ENCODE measurements at places on chromosomes 11 and 22.

GRCh38 chr11:108945341-108945740, 280.5 kb downstream of the DDX10 start:
- DNase-seq, result no peak

DNA sequence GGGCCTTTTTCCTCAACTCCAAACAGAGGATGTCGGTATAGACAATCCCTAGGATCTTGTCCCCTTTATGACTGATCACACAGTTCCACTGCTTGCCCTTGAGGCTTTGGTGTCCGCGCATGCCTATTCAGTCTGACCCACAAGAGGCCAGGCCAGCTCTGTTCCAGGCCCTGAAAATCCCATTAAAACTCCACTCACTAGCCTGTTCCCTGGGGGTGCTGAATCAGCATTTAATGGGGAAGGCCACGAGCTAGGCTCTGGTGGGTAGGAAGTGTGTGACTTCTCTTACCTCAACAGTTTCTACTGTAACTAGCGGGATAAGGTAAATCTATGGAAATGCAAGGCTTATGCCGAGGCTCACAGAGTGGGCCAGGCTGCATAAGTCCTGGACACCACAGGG, 117.7 kb downstream of the PTPRJ start:
- DNase-seq, result no peak

GRCh38 chr11:134369656-134370525, 38.1 kb downstream of the GLB1L2 start:
- DNase-seq, result no peak

DNA sequence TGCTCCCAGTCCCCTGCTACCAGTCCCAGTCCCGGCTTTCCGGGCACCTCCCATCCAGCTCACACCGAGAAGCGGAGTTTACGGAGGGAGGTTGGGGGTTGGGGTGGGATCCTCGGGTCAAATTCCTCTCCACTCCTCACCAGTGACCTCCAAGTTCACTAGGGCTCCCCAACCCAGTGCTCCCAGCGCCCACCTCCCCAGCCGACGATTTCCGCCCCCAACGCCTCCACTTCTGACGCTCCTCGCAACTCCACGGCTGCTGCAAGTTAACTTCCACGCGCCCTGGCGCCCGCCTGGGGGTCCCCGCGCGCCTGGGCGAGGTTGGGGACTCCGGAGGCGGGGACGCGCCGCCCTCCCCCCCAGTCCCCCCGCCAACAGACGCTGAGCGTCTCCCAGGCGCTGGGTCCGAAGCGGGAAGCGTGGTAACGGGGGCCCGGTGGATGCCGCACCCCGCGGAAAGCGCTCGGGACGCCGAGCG, 526 bp downstream of the TPST2 start:
- no peak for DNase-seq

GRCh38 chr11:44709281-44709562, 17.5 kb upstream of the TSPAN18 start:
- no peak for DNase-seq

DNA sequence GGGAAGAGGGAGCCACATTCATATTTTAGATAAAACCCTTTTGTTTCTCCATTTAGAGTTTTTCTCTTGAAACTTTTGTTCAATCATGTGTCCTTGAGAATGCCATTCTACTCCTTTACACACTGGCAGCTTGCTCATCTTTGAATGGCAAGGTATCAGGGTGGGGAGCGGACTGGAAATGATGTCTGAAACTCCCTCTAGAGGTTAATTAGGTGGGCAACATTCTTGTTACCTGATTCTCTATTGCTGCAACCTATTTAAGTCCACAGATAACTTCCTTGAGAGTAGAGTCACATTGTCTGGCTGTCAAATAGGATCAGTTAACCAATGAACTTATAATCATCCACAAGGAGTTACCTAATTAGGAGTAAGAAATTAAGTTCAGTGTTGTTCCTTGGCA, 533.6 kb upstream of the API5 start:
- no peak for DNase-seq

GRCh38 chr22:49301398-49302149, 526.1 kb downstream of the BRD1 start:
- DNase-seq, result no peak

- DNase-seq, result no peak
Observed at GRCh38 chr11:12214751-12215150, 104.4 kb downstream of the MICAL2 start.

GRCh38 chr11:11311169-11311568, 41.9 kb downstream of the CSNK2A3 start:
- no peak for DNase-seq

DNA sequence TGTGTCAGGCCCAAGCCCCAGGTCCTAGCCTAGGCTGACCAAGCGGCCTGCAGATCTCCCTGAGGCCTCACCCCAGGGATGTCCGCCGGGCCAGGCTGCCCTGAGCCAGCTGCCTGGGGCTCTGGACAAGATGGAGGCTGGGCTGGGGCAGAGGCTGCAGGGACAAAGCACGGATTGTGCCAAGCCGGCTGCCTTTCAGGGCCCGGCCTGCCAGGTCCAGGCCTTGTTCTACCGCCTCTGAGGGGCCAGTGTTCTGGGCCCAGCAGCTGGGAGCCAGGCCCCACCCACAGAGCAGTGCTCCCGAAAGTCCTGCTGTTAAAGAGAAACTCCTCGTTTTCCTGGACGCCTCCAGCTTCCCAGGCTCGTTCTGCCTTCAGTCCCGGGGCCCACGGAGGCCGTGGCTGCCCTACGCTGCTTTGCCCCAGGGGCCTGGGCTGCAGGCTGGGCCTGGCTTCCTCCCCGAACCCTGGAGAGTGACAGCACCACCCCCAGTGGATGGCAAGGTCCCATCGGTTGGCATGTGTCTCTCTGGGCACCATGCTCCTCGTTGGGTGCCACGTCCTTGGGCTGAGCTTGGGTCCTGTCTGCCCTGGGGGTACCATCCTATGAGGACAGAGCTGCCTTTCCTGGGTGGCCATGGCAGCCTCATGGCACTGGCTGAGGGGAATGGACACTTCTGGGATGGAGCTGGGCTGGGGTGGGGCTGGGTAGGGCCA, 7.6 kb downstream of the BRSK2 start:
- DNase-seq, result no peak

DNA sequence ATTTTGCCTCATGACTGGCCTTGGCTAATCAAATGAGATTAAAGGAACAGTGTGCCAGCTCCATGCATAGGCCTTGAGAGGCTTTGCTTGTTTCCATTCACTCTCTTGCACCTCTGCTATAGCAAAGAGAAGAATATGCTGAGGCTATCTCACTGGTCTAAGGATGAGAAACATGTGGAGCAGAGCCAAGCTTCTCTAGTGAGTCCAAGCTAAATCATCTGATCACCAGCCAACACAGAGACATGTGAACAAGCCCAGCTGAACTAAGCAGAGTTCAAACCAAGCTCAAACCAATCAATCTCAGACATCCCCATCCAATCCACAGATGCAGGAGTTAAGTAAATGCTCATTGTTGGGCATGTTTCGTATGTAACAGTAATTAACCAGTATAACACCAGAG, 69.4 kb upstream of the API5 start:
- no peak for DNase-seq

- no peak for DNase-seq
Observed at GRCh38 chr11:74462009-74462408, 5.3 kb downstream of the KCNE3 start.

DNA sequence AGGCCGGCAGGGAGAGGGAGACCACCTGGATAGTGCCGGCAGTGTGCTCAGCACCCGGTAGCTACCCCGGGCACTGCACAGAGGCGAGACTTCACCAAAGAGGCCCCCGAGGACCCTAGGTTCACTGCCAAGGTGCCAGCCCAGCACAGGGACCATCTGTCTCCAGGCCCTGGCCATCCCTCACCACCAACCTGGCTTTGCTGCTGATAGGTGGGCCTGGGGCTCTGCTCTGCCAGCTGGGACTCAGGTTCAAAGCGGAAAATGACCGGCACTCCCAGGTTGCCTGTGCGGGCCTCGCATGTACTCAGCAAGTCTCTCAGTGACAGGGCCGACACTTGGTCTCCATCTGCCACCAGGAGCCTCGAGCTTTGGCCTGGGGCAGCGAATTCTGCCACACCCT, 812.2 kb downstream of the BRD1 start:
- no peak for DNase-seq

GRCh38 chr11:72072348-72072747, 8.0 kb downstream of the NUMA1 start:
- no peak for DNase-seq

GRCh38 chr11:21464601-21465193, 728.2 kb upstream of the ANO5 start:
- DNase-seq, result no peak

DNA sequence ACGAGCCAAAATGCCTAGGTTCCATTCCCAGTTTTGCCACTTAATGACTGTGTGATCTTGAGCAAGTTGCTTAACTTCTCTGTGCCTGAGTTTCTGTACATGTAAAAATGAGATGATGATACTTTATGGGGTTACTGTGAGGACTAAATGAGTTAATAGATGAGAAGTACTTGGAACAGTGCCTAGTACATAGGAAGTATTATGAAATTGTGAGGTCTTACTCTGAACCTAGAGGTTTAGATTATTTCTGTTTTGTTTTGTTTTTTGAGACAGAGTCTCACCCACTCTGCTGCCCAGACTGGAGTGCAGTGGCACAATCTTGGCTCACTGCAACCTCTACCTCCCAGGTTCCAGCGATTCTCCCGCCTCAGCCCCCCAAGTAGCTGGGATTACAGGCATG, 227.0 kb upstream of the POU2AF2 start:
- no peak for DNase-seq

DNA sequence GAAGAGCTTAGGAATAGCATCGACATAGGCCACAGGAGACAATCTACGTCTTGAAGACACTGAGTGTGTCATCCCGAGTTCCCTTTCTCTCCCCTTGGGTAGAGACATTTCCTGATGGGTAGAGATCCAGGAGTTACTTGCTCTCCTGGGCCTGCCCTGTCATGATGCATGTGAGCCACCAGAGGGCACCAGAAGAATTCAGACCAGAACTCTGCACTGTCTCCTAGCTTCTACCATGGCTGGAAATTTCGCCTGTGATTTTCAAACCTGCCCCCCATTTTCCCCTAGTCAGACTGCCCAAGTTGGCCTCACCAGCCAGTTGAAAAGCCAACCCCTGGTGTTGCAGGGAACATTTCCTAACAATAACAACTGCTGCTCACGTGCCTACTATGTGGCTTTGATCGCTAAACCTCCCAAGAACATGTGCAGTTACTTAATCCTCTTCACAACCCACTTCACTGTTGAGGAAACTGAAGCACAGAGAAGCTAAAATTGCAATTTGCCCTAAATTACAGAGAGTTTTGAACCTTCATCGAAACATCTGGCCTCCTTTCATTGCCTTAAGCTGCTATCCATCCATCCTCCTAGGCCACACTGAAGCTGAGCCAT, 47.2 kb downstream of the C11orf58 start:
- DNase-seq, result peak; percentile 64

GRCh38 chr11:133928628-133929059, 28.1 kb downstream of the IGSF9B start:
- DNase-seq, result peak; percentile 67

DNA sequence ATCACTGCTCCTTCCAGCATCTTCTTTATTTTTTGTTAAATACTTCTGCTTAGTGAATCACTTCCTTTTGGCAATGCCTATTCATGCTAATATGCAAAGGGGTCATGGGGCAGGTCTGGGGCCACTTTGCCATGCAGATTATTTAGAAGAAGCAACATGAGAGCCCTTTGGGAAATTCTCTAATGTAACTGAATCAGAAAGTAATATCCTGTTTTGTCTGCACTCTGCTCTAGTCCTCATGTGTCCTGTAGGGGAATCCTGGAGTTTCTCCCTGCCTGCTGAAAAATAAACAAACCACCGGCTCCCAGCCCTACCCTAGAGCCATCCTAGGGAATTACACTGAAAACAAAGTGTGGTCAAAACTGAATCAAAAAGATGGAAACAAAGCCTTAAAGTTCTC, 176.5 kb upstream of the POU2AF2 start:
- DNase-seq, result no peak

DNA sequence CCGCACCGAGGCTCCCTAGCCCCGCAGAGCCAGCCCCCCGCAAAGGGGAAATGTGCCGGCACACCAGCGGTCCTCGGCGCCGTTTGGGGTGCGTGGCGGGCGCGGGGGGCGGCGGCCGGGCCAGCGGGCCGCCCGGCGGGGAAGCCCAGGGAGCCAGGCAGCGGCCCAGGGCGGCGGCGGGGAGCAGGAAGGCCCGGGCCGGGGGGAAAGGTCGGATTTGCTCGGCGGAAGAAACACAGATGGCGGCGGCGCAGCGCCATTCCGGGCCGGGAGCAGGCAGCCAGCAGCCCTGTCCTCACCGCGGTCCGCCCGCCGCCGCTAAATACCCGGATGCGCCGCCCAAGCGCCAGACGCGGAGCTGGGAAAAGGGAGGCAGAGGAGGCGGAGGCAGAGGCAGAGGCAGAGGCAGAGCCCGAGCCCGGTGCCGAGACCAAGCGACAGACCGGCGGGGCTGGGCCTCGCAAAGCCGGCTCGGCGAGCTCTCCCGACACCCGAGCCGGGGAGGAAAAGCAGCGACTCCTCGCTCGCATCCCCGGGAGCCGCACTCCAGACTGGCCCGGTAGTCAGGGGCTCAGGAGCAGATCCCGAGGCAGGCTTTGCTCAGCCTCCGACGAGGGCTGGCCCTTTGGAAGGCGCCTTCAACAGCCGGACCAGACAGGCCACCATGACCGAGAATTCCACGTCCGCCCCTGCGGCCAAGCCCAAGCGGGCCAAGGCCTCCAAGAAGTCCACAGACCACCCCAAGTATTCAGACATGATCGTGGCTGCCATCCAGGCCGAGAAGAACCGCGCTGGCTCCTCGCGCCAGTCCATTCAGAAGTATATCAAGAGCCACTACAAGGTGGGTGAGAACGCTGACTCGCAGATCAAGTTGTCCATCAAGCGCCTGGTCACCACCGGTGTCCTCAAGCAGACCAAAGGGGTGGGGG, 2.6 kb upstream of the GCAT start:
- DNase-seq, result peak; percentile 78

- DNase-seq, result no peak
Observed at GRCh38 chr11:4436411-4436810, 12.7 kb upstream of the OR52K2 start.

- no peak for DNase-seq
Observed at GRCh38 chr22:37311761-37312312, 29.5 kb downstream of the CYTH4 start.

GRCh38 chr22:26798462-26799065, 141.2 kb downstream of the MIAT start:
- no peak for DNase-seq

- DNase-seq, result no peak
Observed at GRCh38 chr11:66546368-66546965, at the start of gene ACTN3. ACTN3 (plus strand) TSS chr11:66546903; CDS start chr11:66546938, 35 bp downstream.

- no peak for DNase-seq
Observed at GRCh38 chr22:39979048-39979447, 15.7 kb upstream of the FAM83F start.

DNA sequence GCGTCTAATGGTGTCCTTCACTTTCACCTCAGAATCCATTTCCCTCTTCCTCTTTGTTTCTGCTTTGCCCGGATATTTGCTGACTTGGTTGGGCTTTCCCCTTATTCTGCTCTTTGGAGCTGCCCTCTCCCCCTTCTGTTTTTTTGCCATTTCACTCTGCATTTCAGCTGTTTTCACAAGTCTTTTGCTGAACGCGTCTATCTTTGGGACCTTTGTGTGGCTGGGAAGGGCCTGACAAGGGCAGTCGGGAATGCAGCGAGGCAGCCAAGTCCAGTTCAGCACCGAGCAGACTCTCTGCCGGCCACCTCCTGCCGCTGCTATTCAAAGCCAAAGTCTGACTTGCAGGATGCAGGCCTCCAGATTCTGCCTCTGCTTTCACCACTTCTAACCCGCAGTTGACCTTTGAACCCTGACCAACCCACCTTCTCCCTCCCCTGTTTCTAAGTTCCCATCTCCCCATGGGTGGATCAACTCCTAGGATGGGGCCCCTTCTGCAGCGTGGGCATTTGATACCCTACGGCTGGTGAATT, 38.2 kb downstream of the FEZ1 start:
- no peak for DNase-seq

- peak; percentile 61 for DNase-seq
Observed at GRCh38 chr22:39534591-39535356, 2.2 kb upstream of the RPS19BP1 start.

All from NCI-H1436 (cell line).